ENCODE measurements at places on chromosomes 6 and 20. TPM values are rescaled to one million over a fixed set of nuclear protein-coding genes. Genes with fewer than 3 reads are reported as not detected.

ATP9A gene
- total RNA-seq = 36.0 TPM

ELOVL2 gene
- 3.9 TPM for total RNA-seq

ALDH5A1 gene
- total RNA-seq = 0.28 TPM

TLDC2 gene
- 0.14 TPM for total RNA-seq

HDGFL1 gene
- not detected for total RNA-seq

PPP1R16B gene
- total RNA-seq = not detected

CALHM6 gene
- total RNA-seq = 2.3 TPM

RBPJL gene
- not detected for total RNA-seq
